ENCODE measurements at places on chromosomes 1 and 21.

DNA sequence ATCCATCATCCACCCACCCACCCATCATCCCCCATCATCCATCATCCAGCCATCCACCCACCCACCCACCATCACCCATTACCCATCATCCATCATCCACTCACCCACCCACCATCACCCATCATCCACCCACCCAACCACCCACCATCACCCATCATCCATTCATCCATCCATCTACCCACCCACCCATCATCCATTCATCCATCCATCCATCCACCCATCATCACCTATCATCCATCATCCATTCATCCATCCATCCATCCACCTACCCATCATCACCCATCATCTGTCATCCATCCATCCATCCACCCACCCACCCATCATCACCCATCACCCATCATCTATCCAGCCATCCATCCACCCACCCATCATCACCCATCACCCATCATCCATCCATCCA lies 81.5 kb downstream of the ADARB1 start:
- no peak for DNase-seq

- no peak for DNase-seq
Observed at GRCh38 chr1:183248989-183249691, 63.1 kb downstream of the LAMC2 start.

GRCh38 chr1:160748181-160748877 lies 9.3 kb downstream of the SLAMF7 start:
- DNase-seq, result no peak

DNA sequence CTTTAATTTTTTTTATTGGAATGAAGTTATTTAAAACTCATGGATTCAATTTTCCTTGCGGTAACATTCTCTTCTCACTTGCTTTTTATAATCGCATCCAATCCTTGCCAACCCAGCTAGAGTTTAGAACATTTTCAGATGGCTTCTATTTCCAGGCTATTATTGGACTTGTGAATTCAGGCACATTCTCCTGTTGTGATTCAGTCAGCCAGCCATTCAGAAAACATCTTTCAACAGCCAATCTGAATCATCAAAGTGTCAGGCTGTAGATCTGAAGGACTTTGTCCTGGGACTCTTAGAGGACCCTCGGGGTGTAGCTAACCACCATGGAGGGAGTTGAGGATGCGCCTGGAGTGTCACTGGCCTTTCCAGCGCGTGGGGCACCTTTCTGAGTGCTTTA lies 92.4 kb downstream of the PRDM2 start:
- DNase-seq, result no peak

DNA sequence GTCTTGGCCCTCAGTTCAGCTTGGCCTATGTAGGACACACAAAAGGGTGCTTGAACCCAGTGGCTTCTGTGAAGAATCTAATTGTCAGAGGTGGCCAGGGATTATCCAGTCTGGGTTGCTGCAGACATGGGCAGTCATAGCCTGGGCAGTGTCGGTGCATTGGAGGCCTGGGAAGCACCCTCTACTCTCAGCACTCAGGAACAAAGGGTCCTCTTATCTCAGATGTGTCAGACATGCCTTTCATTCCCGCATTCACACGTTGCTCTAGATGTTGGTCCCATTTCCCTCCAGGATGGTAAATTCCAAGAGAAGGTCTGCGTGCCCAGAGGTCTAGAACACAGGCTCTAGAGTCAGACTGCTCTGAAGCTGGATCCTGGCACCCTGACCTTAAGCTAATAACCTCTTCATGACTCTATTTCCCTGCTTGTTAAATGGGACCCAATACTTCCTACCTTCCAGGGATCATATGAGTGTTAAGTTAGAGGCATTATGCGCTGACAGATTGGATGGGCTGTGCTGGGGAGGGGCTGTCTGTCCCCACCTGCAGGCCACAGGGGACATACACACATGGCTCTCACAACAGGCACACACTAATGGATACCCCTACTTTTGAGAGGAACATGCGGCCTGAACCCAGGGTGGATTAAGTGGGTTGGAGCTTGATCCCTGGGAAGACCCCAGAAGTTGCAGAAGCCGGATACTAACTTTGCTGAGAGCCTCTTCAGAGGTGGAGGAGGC lies 16.5 kb upstream of the EDN2 start:
- DNase-seq, result no peak

GRCh38 chr21:37082856-37083528 lies 9.9 kb downstream of the TTC3 start:
- DNase-seq, result no peak

DNA sequence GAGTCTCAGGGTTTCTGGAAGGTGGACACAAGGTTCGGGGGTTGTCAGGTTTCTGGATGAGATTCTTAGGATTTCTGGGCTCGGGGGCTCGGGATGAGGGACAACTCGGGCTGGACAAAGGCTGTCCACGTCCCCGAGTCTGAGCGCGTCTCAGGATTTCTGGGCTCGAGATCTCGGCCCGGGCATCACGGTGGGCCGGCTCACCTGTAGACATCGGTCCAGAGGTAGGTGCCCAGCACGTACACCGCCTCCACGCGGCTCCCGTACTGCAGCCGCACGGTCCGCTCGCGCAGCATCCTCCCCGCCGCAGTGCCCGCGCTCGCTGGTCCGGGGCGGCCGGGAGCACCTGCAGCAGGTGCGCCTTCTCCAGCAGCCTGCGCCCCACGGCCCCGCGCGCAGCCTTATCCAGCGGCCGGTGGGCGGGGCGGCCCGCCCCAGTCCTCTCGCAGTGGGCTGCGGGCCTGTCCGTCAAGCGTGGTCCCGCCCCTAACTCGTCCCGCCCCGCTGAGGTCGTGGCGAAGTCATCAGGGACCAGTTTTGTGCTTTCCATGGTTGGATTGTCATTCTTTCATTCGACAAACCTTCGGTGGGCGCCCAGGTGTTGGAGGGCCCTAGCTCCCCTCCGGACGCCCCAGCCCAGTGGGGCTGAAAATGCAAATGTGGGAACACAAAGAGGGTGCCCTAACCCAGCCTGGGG lies at the start of gene PADI2:
Gene PADI2, minus strand, starts transcription at position 376 of the 697 bp plus-strand sequence. Its CDS starts 80 bp downstream, at position 296.
- no peak for DNase-seq

GRCh38 chr1:177912991-177913390 lies 56.9 kb downstream of the SEC16B start:
- DNase-seq, result no peak

DNA sequence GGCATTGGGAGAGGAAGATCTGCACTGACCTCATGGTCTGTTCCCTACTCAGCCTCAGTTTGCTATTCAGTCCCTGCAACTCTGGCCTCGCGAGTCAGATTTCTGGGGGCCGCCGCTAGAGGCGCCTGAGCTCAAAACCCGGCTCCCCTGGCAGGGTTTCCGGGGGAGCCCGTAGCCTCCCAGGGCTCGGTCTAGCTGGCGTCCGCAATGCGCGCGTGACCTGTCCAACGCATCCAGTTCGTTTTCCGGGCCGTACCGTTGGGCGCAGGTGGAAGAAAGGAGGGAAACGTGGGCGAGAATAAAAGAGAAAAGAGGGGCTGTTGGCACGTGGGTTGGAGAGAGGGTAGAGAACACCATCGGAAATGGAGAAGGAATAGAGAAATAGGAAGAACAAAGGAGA lies at the start of gene ADAM30:
Gene ADAM30, minus strand, starts transcription at position 213 of the 400 bp plus-strand sequence. Its CDS starts 179 bp downstream, at position 34.
- DNase-seq, result no peak

DNA sequence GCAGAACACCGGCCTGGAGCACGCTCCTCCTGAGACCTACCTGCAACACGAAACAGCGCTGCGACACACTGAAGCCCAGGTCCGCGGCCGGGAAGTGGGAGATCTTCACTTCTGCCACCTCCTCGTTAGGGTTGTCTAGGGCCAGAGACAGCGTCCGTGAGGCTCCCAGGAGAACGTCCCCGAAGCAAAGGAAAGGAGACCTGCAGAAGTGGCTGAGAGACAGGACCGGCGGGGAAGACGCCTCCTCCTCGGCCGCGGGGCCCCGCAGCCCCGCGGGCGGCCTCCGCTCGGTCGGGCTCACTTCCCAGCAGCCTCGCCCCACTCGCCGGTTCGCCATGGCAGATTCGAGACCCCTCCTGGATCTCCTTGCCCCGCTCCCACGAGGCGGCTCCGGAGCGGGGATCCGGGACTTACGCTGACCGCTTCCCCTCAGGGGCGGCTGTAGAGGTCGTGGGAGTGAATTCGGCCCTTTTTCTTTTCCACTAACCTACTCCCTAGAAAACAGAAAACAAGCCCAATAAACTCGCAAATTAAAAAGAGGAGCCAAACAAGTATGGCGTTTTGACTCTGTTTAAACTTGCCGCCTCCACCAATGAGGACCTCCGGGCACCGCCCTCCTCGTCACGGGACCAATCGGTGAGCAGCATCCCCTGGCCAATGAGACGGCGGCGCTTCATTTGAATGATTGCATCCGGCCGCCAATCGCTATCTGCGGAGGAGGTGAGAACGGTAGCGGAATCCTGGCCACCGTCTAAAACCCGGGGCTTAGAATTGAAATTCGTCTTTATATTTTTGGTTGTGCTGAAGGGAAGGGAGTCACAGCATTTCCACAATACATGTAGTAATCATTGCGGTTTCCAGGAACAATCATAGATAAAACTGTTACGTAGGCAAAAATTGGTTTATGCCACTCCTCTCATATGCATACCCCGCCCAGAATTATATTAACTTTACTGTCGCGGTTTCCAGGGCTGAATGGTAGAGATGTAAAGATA lies at the start of gene ASPM:
Gene ASPM, minus strand, starts transcription at position 569 of the 995 bp plus-strand sequence. Its CDS starts 232 bp downstream, at position 337.
- peak; percentile 84 for DNase-seq

DNA sequence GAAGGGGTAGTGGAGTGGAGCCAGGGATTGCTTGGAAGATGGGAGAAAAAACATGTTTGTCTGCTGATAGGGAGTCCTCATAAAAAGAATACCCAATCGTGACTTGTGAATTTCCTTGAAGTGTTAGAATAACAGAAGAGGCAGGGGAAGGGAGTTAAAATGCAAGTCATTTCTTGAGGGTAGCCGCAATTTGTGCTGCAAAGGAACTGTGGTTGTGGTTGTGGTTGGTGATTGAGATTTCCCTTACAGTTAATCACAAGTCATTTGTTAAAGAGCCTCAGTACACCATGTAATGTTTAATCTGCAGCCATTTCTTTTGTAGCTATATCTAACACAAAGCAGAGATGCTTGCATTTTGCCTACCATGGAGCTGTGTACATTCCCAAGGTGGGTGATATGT lies 38.5 kb upstream of the EGLN1 start:
- peak; percentile 69 for DNase-seq

DNA sequence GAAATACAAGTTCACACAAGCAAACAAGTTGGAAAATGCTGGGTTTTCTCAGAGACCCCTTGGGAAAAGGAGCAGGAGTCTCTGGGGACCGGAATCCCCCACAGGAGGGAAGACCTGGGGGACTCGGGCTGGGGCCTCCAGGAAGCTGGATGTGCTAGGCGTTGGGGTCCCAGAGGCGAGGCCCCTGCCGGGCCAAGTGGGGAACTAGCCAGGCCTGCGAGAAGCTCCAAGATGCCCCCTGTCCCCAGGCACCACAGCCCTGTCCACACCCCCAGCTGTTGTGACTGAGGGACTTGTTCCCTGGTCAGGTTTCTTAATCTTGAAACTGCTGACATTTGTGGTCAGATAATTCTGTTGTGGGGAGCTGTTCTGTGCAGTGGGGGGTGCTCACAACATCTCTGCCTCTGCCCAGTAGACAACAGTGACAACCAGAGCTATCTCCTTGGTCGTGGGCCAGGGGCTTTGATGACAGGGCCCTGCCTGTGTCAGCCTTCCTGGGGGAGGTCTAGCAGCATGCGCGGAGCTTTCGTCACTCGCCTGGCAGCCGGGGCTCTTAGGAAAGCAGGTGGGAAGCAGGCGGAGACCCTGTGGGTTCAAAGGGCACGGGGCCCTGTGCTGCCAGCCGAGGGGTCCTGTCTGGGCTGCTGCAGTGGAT lies 126.4 kb upstream of the ARHGEF16 start:
- DNase-seq, result no peak

DNA sequence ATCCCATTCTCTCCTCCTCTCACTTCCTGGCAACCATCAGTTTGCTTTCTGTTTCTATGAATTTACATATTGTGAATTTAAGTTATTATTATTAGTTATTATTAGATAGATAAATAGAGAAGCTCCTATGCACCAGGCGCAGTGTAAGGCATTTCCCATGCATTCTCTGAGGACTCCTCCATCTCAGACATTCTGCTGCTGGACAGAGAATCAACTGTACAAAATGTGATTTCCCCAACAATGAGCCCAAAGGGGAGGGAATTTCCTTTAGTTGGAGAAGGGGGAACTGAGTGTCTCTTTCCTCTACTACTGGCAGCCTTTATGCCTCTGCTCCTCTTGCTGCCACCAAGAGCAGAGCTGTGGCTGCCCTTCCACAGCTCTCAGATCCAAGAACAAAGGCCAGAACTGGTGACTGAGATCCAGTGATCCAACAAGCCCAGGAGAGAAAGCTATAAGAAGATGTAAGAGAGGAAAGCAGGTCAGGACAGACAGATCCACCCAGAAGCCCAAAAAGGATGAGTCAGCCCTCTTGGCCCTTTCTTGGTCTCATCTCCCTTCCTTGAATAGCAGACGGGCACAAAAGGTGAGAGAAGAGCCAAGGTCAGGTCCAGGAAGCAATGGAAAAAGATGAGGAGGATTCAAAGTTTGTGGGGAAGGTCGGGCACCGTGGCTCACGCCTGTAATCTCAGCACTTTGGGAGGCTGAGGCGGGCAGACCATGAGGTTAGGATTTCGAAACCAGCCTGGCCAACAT lies 3.5 kb upstream of the IVL start:
- no peak for DNase-seq

GRCh38 chr1:944341-945325 lies 14.4 kb downstream of the NOC2L start:
- no peak for DNase-seq

- no peak for DNase-seq
Observed at GRCh38 chr1:153932156-153933131, 9.7 kb upstream of the GATAD2B start.

- no peak for DNase-seq
Observed at GRCh38 chr1:201173736-201174135, 16.9 kb upstream of the IGFN1 start.

GRCh38 chr1:186837806-186838205 lies 9.1 kb downstream of the PLA2G4A start:
- DNase-seq, result no peak

- no peak for DNase-seq
Observed at GRCh38 chr1:10701145-10701544, 95.3 kb downstream of the CASZ1 start.

DNA sequence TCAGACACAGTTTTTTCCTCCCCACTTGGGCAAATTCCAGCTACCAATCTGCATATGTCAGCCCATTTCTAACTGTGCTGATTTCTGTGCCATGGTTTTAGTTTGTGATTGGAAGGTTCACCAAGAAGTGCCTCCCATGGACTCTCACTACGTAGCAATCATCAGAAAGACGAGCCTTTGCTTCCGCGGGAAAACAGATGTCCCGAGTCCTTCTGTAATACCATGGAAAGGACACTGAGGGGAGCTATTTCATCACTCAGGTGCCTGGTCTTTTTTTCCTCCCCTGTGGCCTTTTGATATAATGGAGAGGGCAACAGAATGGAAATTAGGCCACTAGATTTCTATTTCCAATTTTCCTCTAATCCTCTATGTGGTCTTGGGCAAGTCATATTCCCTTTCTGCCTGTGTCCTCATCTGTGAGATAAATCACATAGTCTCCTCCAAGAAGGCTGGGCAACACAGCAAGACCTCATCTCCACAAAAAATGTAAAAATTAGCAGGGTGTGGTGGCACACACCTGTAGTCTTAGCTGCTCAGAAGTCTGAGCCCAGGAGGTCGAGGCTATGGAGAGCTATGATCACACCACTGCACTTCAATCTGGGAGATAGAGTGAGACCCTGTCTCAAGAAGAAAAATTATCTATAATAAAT lies 24.8 kb downstream of the LEMD1 start:
- peak; percentile 17 for DNase-seq

- DNase-seq, result no peak
Observed at GRCh38 chr1:18110968-18111367, 3.4 kb downstream of the IGSF21 start.
